ENCODE measurements at places on chromosomes 7 and 10.

DNA sequence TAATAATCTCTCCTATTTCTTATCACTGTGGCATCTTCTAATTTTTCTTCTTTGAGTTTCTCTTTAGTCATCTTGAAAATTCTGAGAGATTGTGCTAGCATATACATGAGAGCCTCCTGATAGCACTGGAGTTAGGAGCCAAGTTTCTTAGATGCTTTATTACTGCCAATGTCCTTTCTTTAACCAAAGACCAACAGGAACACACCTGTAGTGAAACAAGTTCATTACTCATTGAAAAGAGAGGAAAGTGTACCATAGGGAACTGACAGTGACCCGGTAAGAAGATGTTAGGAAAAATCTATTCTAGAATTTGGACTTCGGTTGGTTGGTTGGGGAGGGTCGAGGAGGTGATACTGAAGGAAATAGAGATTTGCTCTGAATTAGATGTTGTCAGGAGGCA, 27.1 kb upstream of the CD36 start:
- DNase-seq: no peak

- no peak for DNase-seq
These were observed 107.9 kb upstream of the FRMD4A start for GRCh38 chr10:14438576-14438975.

GRCh38 chr10:21975378-21975990, 28.0 kb downstream of the DNAJC1 start:
- DNase-seq: peak; percentile 90

- no peak for DNase-seq
These were observed 77.6 kb downstream of the CLRN3 start for GRCh38 chr10:127815147-127815546.

- DNase-seq: no peak
These were observed 739.9 kb downstream of the XPNPEP1 start for GRCh38 chr10:109183366-109183765.

- DNase-seq: no peak
These were observed 680.7 kb upstream of the GHITM start for GRCh38 chr10:83458611-83459010.

DNA sequence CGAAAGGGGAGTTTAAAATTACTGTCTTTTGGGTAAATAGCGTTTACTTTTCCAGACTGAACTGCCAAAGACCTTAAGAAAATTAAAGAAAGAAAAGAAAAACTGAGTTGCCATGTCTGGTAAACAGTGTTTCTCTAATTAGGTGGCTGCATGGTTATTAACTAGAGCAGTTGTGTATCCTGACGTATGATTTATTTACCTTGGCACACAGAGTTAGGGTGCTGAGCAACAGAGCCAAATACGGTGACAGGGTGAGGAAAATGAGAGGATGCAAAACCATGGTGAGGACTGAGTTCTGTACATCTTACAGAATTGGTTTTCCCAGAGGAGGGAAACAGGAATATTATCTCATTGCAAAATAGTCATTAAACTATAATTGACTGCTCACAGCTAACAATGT, 546.4 kb upstream of the FZD8 start:
- DNase-seq: no peak

All from NCI-H510A treated with DMSO at 0.1 percent for 48 hours (cell line).